Activated naive CD4-positive, alpha-beta T cell (primary cell): ENCODE measurements at places on chromosomes 4 and X.

DNA sequence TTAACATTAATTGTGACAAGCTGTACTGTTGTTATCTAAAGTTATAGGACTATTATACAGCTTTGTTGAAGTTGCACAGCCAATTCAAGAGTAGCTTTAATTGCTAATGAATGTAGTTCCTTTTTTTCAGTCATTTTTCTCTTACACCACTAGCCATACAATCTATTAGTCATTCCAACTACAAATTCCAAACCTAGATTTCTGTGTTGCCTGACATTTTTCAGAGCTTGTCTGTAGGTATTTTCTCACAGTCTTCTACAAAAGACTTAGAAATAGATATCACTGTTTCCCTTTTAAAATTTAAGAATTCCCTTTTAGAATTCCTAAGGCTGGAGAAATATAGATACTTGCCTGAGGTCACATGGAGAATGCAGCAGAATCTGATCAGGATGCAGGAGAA lies 307.0 kb upstream of the HS3ST1 start:
- no peak for DNase-seq

GRCh38 chr4:94649381-94650133 lies 108.2 kb upstream of the BMPR1B start:
- DNase-seq: no peak

- DNase-seq: no peak
These were observed 235.9 kb downstream of the OR13H1 start for GRCh38 chrX:131779741-131780140.

DNA sequence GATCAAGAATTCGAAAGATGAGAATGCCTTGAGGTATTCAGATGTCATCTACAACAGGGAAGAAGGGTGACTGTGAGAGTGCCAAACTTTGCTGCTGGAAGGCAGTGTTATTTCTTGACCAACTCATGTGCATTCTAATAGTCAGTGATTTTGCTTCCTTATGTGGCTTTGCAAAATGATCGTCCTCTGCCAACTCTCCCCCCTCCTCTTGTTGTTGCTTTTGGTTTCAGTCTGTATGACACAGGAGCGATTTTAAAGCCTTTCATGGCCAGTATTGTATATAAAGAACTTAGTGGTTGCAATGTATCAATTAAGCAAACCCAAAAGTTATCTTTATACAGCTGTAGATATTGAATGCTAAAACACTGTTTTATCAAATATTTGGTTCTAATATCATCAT lies 379.1 kb downstream of the IL1RAPL1 start:
- DNase-seq: no peak

GRCh38 chrX:47228550-47229270 lies 4.1 kb upstream of the USP11 start:
- no peak for DNase-seq

DNA sequence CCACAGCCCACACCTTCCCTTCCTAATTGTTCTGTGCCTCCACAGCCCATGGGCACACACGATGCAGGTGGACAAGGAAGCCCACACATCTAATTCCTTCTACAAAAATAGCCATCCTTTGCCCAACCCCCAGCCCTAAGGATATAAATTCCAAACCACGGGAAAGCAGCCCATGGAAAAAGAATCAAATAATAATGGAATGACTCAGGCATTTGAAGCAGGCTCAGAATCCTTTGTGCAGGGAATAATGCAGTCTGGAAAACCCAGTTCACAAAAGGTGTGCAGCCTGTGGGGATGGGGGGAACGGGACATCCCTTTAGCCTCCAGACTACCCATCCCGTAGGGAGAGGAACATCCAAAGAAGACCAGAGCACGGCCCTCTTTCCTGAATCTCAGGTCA lies 342.3 kb upstream of the GALNT7 start:
- no peak for DNase-seq

GRCh38 chr4:140186651-140187315 lies 32.8 kb upstream of the MAML3 start:
- DNase-seq: no peak

- no peak for DNase-seq
These were observed 252.7 kb downstream of the SPRY1 start for GRCh38 chr4:123649250-123649644.

- DNase-seq: no peak
These were observed 322.2 kb downstream of the IQCM start for GRCh38 chr4:149493492-149493891.

DNA sequence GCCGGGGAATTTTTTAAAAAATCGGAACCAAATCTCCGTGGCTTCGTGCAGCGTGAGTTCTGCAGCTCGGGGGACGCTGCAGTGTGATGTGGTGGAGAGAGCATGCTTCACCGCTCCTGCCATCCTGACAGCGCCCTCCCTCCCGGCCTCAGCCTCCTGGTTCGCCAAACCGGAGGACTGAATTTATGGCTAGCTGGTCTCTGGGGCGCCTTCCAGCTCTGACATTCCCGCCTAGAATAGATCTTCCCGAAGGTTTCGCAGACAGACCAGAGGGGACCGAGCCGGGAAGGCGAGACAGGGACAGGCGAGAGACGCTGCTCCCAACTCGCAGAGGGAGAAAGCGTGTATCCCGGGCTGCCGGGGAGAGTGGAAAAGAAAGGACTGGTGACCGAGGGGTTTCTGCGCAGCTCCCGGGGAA lies 25.9 kb downstream of the HOPX start:
- DNase-seq: peak; percentile 4

DNA sequence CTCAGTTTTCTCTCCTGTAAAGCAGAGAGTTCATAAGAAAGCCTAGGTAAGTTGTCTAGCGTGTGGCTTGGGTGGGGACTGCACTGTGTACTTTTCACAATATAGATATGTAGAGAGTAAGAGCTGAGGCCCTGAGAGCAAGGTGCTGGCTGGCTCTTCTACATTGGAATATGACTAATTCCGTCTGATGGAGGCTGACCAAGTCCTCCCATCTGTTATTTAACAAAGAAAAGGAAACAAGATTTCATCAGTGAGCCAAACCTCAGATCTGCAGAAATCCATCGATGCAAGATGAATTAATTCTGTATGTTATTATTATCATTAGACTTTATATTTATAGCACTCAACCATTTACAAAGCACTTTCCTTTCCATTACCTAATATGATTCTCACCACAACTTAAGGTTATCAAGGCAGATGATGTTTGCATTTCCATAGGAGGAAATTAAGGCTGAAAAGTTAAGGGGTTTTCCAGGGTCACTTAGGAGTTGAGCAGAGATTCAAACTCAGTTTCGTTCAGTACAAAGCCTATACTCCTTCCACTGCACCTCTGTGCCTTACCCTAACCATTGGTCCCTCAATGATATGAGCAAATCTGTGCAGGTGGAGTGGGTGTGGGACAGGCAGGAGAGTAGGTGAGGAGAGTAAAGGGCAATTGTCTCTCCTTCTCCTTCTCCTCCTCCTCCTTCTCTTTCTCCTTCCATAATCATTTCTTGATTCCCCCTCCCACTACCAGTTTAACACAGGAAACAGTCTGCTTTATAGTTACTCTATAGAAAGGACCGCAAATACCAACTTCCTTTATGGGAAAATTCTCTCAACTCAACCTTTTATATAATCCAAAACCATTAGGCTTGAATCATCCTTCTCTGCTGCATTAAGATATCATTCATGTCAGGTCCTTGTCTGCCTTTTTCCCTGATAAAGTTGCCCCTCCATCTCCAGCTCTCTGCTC lies 27.6 kb upstream of the SRD5A3 start:
- DNase-seq: no peak

GRCh38 chrX:71540801-71541200 lies 7.9 kb downstream of the OGT start:
- DNase-seq: no peak

DNA sequence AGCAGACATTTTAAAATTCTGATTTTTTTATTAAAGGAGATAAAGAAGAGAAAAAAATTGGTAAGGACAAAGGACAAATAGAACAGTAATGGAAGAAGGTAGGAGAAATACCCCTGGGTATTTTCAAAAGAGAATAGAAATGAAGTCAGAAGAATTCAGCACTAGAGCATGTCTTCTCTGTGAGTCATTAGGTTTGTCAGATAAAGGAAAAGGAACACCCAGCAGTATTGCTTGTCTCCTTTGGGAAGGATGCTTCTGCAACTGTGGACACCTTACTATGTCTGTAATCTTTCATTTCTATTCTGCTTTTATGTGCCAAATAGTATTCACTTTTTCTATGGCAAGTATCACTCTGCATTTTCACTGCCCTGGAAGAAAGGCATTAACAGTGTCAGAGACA lies 24.0 kb upstream of the PCDH7 start:
- no peak for DNase-seq

GRCh38 chr4:78552389-78553042 lies 946 bp downstream of the ANXA3 start:
- no peak for DNase-seq

GRCh38 chr4:43048570-43048969 lies 156.1 kb downstream of the GRXCR1 start:
- no peak for DNase-seq

GRCh38 chrX:119459181-119459580 lies 9.1 kb upstream of the SLC25A5 start:
- DNase-seq: no peak

DNA sequence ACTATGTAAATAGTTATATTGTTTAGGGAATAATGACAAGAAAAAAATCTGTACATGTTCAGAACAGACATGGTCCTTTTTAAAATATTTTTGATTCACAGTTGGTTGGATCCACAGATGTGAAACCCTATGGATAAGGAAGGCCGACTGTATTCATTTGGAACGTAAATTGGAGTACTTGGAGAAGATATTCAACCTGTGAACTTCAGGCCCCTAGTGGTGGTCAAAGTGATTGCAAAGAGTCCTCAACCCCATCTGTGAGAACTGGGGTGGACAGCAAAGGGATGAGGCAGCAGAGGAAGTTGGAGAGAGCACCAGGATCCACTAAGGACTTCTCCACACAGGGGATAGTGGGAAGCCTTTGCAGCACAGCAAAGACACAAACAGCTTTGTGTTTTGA lies 6.2 kb upstream of the CXCL13 start:
- DNase-seq: no peak
